ENCODE measurements at places on chromosomes 2 and 18. TPM values are rescaled to one million over a fixed set of nuclear protein-coding genes. Genes with fewer than 3 reads are reported as not detected.

DNA sequence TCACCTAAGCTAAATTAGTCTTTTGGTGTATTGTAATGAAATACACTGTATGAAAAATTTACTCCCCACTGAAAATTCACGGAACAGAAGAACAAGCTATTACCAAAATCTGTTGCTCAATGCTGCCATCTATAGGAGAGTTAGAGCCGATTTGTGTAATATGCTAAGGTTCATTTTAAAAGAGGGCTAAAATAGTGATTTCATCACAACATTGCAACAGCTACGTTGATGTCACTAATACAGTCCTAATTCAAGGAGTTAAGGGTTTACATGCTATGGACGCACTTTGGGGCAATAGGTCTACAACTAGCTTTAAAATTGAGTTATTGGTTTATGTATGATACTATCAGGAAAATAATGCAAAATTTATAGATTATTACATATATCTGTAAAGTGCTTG lies 3.0 kb upstream of the IRS1 start:
- peak; percentile 81 for DNase-seq

DNA sequence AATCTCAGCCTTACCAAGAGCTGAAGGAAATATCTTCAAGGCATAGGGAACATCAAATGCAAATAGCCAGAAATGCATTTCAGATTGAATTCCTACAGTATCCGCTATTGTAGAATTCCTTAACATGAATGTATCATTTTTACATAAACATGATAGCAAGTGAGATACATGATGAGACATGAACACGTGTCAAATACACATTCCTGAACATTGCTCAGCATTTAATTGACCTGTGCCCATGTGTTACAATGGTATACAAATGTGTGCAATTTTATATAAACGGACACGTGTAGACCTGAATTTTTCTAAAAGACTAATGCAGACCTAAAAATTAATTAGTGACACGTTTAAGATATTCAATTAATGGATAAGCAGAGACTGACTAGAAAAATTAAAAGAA lies 133.0 kb upstream of the TLK1 start:
- DNase-seq: no peak

- DNase-seq: no peak
Measured at GRCh38 chr2:16624436-16624780, 41.2 kb downstream of the CYRIA start.

IL18R1 gene
- not detected for total RNA-seq

B4GALT6 gene
- total RNA-seq: not detected
